Pancreas (tissue), 10 donors: ENCODE measurements at places on chromosomes 2 and 18. TPM values are rescaled to one million over a fixed set of nuclear protein-coding genes. Genes with fewer than 3 reads are reported as not detected.

GALNT5 gene
- not detected for polyA plus RNA-seq

DNA sequence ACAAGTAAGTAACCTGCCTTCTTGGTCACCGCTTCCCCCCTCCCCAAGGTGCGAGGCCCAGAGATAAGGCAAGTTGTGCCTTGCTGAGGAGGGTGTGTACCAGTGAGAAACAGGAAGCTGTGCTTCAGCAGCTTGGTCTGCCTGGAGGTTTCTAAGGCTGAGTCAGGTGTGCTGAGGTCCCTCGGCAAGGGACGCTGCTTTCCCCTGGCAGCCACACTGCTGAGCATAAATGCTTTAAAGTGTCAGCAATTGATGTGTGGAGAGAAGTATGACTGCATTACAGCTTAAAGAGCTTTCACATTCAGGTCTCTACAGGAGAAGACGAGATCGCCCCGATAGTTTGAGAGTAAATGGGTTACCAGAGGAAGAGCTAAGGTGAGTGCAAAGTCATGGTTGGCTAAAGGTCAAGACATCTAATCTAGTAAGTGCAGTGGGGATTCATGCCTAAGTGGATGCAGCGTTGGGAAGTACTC lies 86.9 kb downstream of the LIMS1 start:
- DNase-seq = peak; percentile 29

DNA sequence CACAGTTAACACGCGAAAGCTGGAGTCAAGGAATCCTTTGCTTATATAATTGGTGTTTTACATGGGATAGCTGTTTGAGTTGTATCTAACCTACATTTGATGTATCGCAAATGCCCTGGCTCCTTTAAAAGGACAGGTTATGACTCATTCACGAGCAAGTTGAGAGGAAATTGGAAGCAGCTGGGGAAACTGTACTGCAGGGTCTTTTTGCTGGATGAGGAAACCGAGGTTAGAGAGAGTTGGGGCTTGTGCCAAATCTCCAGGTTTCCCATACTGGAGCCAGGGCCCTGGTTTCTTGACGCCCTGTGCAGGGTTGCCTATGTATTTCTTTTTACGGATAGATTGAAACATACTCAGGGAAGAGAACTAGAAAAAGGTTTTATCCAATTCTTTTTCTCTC lies 60.0 kb upstream of the SPTBN1 start:
- DNase-seq = no peak

ZNF804A gene
- polyA plus RNA-seq = not detected

GRCh38 chr2:130820279-130820861 lies 16.3 kb upstream of the ARHGEF4 start:
- no peak for DNase-seq

DNA sequence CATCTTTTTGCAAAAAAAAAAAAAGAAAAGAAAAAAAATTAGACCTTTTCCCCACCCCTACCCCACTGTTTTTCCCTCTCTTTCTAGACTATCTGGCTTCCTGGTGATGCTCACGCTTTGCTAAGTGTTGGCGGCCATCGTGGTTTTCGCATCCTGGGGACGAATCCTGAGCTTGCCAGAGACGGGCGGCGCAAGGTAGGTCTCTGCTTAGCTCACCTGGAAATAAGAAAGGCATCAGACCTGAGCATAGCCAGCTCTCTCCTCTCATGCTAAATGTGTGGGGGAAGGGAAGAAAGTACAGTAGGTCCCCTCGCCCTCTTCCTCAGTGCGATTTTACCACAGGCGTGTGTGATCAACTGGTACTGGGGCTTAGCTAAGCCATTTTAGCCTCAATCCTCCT lies 90.5 kb downstream of the KLHL29 start:
- DNase-seq = no peak

GRCh38 chr2:233794128-233794658 lies 16.1 kb downstream of the MROH2A start:
- DNase-seq = no peak

BOLL gene
- polyA plus RNA-seq = not detected

DNA sequence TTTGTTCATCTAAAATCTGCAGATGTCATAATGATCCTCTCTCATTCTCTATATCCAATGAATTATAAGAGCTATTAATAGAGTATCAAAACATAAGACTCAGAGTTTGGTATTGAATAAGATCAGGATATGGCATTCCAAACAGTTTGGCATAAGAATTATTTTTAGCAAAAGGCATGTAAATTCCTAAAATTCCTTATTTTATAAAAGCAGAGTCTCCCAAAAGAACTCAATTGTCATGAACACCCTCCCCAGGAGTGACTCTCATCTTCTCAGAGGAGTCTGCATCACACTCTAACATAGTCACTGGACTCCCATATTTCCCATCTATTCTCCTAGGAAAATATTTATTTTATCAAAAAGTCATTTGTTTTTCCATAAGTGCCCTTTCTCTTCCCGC lies 1710.2 kb upstream of the SLC39A10 start:
- no peak for DNase-seq
